ENCODE measurements at places on chromosomes 7 and 10.

DNA sequence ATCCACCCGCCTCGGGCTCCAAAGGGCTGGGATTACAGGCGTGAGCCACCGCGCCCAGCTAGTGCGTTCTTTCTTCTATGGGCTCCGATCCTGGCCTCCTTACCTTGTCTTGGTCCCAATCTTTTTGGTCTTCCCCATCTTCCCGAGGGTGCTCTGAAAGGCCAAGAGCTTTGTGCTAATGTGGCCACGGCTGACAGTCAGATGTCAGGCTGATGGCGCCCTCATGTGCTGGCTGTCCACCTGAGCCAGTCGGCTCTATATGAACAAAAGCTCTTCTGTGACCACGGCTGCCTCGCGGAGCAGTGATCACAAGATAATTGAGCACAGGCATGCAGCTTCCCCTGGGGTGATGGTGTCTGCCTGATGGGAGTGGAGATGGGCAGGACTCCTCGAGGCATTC, 11.0 kb upstream of the AHCYL2 start:
- no peak for DNase-seq

- no peak for DNase-seq
Measured at GRCh38 chr10:132169766-132170560, 16.8 kb upstream of the DPYSL4 start.

- no peak for DNase-seq
Measured at GRCh38 chr10:15681076-15681475, 38.6 kb downstream of the ITGA8 start.

DNA sequence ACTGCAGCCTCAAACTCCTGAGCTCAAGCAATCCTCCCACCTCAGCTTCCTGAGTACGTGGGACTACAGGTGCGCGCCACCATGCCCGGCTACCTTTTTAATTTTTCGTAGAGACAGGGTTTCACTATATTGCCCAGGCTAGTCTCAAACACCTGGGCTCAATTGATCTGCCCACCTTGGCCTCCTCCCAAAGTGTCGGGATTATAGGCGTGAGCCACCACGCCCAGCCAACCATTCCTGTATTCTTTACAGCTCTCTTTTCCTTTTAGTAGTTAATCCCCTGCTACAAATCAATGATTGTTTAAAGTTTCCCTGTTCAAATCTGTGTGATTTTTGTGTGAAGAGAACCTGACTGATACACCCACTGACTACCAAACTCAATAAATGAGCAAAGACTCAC, 75.4 kb upstream of the SVIL start:
- DNase-seq, result no peak

DNA sequence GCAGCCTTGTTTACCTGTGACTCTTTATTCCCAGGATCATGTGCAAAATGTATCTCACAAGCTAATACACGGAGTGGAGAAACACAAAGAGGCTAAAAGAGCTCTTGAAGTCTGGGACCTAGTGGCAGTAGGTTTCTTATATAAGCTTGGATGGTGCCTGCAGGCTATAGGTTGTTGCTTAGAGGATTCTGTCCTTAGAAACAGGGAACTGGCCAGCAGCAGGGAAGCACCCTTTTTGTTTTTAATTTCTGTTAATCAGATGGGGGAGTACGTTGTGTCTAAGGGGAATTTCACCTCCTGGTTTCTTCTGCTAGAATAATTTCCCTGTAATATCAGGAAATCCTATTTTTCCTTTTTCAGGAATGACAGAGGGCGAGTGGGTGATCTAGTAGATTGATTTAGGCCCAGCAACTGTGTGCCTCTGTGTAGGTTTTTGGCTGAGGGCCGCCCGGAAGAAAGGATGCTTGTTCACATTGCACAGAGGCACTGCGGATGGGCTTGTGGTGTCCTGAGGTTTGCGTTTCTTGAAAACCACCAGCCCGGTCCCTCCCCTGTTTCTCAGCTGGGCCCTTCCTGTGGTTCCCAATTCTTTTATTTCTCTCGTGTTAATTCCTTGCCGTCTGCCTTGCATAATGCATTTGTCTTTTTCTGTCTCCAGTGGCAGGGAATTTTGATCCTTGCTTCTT, 158.0 kb downstream of the CAMK1D start:
- DNase-seq, result no peak

DNA sequence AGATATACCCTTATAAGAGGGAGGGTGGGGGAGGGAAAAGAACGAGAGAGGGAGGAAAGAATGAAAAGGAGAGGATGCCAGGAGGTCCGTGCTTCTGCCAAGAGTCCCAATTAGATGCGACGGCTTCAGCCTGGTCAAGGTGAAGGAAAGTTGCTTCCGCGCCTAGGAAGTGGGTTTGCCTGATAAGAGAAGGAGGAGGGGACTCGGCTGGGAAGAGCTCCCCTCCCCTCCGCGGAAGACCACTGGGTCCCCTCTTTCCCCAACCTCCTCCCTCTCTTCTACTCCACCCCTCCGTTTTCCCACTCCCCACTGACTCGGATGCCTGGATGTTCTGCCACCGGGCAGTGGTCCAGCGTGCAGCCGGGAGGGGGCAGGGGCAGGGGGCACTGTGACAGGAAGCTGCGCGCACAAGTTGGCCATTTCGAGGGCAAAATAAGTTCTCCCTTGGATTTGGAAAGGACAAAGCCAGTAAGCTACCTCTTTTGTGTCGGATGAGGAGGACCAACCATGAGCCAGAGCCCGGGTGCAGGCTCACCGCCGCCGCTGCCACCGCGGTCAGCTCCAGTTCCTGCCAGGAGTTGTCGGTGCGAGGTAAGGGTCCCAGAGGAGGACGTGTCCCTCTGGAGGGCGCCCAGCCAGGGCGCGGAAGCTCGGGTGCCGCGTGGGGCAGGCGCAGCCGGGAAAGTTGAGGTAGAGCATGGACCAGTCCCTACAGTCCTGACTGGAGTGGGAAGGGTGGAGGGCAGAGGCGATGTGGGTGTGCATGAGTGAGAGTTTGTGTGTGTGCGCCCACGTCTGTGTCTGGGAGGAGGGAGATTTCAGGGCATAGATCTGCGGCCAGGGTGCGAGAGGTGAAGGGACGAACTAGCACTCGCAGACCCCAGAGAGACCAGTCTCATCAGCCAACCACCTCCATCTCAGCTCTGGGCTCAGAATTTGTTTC, 844 bp downstream of the GRM3 start:
- DNase-seq, result no peak

DNA sequence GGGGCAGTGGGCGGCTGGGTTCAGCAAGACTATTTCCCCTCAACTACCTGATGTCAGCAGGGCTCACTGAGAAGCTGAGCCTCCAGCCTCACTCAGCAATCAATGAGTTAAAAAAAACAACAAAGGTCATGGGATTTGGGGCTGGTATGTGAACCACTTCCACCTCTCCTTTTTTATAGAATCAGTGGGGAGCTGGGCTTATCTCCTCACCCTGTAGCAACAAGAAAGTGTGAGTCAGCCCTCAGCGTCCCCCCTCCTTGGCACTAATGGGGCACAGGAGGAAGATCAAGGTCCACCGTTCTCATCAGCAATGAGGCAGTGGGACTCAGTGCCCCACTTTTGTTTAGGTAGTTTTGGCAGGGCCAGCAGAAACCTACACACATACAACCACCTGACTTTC, 823.5 kb upstream of the POM121L12 start:
- no peak for DNase-seq

- no peak for DNase-seq
Measured at GRCh38 chr10:110966146-110966545, 46.7 kb downstream of the SHOC2 start.

DNA sequence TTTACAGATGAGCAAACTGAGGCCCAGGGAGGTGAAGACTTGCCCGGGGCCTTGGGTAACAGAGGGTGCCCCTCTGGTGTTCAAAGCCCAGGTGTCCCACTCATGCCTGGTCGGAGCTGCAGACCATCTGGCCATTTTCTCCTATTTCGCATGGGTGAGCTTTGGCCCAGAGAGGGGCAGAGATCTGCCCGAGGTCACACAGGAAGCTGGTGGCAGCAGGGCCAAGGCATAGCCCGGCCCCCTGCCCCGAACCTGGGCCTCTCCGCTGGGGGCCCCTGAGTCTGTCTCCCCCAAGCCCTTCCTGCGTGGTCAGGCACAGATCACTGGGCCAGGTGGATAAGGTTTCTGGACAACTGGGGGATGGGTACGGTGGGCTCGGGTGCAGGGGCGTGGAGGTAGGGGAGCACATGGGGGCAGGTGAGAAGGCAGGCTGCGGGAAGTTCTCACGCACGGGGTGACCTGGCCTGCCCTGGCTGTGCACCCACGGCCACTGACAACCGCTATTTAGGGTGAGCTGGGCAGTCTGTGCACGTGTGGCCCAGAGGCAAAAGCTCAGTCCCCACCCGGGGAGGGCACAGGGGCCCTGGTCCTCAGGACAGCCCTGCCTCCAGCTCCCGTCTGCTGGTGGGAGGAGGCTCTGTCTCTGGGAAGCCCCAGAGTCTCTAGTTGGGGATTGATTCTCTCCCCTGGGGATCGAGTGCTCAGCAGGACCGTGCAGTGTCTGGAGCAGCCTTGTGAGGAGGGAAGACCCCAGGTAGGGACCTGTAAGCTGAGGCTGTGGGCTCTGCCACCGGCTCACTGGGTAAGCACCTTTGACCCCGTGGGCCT, 68.6 kb downstream of the UNCX start:
- no peak for DNase-seq

DNA sequence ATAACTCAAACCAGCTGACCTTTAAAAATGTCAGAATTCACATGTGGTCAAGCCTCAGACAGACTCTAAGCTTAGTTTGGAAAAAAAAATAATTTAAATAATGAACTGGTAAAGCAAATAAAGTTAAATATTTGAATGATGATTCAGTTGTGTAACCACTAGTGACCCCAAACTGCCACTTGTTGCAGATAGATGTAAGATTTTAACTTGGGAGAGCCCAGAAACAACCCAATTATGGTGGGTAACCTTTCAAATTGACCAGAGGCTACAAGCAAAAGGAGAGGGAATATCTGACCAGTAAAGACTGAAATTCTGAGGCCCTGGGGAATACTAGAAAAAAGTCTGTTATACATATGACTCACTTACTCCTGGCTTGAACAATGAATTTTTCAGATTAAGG, 268.1 kb downstream of the HPSE2 start:
- DNase-seq, result no peak

DNA sequence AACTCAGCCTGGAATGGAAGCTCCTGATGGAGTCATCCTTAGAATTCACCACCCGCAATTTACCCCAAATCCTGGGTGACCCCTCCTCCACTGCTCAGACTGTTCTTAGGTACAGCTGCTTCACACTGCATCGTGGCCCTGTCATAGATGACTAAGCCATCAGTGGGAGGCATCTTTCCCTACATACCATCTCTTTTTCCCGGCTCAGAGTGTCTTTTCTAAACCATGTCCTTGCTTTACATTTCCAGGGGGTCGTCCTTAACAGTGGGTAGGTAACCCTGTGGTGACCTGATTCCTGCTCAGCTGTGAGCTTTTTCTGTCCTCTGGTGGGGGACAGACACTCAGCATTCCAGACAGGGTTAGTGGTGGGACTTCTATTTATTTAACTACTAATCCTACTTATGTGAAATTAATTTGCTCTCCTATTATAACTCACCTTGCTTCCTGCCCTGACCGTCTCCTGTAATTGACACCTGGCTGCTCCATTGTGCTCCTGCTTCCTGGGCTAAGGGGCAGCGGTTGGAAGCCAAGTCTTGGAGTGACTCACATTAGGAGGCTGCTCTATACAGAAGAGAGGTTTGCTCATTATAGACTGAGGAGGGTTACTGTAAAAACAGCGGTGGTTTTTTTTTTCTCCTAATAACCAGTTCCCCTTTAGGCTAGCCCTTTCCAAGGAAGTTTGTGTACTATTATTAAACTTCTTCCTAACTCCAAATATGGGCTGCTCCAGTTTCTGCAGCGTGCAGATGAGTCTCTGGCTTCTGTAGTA, 40.6 kb downstream of the PYROXD2 start:
- DNase-seq, result no peak

DNA sequence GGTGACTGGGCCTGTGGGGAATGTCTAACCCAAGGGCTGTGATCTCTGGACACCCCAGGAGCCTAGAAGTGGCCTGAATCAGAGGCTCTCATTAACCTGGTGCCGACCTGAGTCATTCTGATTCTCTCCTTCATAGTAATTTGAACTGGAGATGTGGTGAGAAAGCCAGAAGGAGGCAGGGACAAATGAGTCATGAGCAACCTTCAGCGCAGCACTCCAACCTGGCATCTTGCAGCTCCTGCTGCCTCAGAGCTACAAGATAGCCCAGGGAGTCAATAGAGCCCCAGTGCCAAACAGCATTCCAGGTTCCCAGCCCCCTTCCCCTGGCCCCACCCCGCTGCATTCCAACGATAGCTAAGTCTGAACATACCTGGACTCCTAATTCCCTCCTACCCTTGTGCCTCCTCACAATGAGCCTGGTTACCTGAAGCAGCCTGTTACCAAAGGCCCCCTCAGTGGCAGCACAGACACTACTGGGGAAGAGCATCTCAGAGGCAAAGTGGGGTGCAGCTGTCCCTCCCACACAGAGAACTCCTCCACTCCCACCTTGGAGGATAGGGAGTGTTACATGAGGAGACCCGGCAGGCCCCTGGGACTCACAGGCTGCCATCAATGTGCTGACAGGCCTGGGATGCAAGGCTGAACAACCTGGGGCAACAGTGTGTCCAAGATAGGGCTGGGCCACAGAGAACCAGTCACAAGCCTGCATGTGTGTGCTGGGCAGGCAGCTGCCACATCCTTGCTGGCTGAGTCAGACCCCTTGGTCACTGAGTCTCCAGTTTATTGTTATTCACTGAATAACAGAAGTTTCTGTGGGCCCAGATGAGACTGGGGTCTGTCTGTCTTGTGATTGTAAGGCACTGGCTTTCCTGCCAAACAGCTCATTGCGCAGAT, 76.8 kb upstream of the LEP start:
- DNase-seq, result no peak

GRCh38 chr10:43214071-43214955, 52.6 kb downstream of the RASGEF1A start:
- no peak for DNase-seq

- no peak for DNase-seq
Measured at GRCh38 chr7:82105463-82105862, 335.6 kb upstream of the HGF start.

DNA sequence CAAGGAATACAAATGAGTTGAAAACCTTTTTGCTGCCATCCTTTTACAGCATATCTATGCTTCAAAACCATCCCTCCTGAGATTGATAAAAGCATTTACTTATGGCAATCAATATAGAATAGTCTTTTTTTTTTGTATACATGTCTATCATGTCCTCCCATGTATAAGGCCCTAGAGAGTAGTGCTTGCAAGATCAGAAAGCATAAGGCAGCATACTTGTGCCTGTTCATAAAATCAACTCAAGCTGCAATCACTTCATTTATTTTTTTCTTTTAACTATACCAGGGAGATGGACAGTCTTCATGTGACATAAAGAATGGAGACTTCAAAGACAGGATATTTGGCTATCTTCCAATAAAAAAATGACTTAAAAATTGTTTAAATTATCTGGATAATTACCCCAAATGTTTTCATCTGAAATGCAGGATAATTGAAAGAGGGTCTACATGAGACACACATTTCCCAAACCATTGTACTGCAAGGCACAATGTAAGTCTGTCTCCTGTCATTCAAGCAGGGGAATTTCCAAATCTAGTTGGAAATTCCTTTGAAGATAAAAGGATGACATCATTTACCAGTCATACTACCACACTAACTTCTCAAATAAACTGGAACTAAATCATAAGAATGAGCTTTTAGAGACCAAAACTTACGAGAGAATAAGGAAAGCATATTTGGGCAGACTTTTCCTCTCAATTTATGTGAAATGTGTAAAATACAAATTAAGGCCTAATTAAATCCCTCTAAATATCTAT, 22.5 kb downstream of the LRRN3 start:
- DNase-seq, result no peak
